ENCODE measurements at places on chromosomes 5 and 9.

GRCh38 chr5:170289121-170289520, 8.5 kb downstream of the LCP2 start:
- DNase-seq: no peak

DNA sequence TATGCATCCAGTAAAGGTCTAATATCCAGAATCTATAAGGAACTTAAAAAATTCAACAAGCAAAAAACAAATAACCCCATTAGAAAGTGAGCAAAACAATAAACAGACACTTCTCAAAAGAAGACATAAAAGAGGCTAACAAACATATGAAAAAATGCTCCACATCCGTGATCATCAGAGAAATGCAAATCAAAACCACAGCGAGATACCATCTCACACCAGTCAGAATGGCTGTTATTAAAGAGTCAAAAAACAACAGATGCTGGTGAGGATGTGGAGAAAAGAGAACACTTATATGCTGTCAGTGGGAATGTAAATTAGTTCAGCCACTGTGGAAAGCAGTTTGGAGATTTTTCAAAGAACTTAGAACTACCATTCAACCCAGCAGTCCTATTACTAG, 86.1 kb downstream of the WWC1 start:
- no peak for DNase-seq

- DNase-seq: no peak
Measured at GRCh38 chr5:181149806-181150733, 2.7 kb downstream of the OR2V2 start.

DNA sequence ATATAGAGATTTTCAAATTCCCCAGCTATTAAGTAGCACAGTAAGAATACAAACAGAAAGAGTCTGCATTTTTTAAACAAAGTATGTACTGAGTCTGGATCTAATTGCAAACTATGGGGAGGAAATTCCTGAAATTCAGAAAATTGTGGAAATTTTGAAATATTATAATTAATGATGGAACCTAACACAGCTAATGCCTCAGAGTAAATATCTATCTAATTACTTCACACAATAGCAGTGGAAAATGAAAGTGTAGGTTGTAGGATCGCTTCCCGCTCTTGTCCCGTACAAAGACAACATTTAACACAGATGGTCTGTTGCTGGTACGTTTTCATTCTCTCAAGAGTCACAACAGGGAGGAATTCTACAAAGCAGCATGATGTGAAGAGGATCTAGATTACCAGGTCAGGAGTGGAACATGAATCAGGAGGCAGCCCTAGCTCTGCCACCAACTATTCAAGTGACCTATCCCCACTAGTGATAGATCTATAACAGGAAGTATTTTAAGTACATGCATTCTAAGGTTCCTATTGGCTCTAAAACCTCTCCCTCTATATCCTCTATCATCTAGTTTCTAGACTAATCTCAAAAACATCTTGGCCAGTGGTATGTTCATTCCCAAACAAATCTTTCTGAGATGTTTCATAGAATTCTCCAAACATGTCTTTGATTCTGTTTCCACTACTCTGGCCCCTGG, 58.9 kb upstream of the GRAMD2B start:
- DNase-seq: no peak

DNA sequence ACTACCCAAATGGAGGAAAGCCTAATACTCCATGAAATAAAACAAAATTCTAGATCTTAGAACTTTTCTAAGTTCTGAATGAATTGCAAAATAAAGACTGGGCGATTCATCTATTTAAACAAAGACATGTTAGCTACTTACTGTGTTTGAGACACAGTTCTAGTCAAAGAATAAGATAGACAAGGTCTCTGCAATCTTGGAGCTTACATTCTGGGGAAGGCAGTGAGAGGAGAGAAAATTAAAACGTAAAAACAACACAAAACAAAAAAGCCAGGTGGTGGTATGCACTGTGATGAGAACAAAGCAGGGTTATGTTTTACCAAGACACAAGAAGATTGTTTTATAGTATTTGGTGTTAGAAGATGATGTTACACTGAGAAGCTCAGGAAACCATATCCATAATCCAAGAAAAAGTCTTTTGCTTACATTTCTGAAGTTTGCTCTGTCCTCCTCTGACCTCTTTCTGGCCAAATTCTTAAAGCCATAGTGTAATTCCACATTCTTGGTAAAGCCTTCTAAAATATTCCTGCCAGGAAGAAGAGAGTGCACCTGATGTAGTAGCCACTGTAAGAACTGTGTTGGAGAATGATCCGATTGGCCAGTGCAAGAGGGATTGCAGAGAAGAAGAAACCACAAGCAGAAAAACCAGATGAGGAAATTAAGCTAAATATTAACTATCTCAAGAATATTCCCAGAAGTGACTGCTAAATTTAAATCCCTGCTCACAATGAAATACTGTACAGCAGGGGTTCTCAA, 218.4 kb downstream of the PCSK1 start:
- no peak for DNase-seq

DNA sequence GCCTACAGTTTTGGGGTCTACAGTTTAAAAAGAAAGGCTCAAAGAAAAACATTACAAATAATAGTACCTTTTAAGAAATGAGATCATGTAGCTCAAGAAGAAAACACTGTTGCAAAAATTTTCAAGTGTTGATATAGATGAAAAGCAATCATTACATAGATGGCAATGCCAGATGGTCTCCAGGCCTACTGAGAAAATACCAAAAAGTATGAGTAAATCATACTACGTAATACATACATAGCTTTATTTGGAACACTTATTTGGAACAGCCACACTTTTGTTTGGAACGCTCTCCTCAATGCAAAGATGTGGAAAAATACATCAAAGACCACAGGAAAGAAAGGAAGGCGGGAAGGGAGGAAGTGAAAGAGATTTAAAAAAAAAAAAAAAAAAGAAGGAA, 44.1 kb downstream of the MARCHF11 start:
- DNase-seq: no peak

DNA sequence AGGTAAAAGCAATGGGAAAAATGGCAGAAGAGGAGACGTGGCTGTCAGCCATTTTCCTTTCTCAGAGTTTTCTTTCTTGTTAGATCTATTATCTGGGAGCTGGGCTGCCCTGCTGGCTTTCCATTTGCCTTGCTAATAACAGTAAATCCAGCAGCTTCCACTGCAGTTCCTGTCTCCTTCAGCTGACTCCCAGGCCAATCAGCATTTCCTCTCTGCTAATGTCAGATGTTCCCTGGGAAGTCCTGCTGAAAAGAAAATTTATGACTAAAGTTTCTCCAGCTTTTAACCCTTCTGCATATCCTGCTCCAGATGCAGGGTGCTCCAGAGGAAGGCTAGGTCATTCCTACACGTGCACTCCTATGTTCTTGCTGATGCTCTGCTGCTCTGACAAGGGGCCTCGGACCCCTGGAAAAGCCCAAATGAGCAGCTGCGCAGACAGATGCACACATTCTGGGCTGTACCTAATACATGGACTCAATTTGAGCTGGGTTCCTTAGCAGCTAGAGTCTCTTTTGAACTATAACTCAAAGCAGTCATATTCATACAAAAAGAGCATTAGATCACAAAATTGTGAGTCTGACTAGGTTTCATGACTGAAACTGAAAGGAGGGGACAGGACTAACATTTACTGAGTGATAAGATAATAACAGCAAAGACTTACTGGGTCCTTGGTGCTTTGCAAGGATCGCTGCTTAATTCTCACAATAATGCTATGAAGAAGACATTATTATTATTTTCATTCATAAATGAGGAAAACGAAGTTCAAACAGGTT, 182.2 kb downstream of the MAPKAP1 start:
- no peak for DNase-seq

GRCh38 chr5:140690376-140690932, 716 bp downstream of the HARS1 start:
- no peak for DNase-seq

DNA sequence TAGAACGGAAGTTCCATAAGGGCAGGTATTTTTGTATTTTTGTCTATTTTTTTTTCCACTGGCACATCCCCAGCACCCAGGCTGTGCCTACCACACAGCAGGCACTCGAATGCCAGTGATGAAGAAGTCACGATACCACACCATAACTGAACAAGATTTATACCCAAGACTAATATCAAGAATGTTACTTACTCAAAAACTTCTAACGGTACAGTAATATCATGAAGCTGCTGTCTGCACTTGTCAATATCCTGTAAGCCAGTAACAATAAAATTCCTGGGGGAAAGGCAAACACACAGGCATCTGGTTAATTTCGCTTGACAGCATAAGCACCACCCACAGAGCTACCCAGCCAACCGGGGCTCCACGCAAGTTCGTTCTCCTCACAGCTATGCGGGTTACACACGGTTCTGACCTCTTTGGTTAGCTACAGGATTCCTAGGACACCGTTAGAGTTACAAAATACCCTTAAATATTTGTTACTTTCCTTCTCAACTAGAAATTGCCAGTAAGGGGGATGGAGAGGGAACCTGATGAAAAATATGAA, 1.3 kb downstream of the MED10 start:
- no peak for DNase-seq

DNA sequence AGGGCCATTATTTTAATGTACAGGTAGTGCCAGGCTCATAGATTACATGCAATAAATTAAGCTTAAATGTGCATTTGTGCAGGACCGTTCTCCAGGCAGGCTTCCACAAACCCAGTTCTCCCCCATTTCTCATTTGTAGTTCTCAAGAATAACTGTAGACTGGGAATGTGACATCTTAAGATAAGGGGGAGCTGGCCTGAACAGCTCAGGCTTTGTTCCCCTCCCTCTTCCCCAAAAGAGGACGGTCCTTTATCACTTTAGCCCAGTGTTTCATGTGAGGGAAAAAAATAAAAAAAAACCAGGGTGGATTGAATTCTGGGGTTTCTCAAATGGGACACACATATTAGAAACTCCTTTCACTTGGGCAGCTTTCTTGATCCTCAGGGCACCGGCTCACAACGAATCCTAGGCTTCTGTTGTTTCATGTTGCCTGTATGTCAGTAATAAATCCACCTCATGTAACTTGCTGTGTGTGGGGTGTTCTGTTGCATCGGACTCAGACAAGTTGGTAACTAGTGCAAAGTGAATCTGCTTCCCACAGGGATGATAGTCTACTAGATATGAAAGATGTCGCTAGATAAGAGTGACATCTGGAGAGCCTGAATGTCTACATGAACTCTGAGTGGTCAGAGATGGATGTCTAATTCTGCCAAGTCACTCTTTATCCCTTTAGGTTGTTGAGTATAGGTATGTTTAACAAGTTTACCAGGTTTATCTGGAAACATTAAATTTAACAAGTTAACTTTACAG, 2030.6 kb upstream of the NUDT12 start:
- no peak for DNase-seq

GRCh38 chr5:168020542-168021294, 270.7 kb upstream of the WWC1 start:
- no peak for DNase-seq

DNA sequence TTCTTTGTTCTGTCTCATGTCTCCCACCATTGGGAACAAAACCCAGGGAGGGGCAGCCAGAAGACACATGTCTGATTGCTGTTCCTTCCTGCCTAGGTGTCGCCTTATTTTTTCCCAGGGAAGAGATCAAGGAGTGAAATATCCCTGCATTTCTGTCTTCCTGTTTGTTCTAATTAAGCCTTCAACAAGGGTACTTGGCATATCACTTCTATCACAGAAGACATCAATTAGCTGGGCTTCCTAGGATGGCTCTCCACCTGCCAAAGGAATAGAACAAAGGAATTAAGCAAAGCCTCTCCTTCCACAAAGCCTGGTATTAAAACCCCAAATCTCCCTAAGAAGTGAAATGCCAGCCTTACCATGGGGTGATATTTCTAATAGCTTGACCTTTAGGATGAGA, 299.5 kb upstream of the CD180 start:
- no peak for DNase-seq

DNA sequence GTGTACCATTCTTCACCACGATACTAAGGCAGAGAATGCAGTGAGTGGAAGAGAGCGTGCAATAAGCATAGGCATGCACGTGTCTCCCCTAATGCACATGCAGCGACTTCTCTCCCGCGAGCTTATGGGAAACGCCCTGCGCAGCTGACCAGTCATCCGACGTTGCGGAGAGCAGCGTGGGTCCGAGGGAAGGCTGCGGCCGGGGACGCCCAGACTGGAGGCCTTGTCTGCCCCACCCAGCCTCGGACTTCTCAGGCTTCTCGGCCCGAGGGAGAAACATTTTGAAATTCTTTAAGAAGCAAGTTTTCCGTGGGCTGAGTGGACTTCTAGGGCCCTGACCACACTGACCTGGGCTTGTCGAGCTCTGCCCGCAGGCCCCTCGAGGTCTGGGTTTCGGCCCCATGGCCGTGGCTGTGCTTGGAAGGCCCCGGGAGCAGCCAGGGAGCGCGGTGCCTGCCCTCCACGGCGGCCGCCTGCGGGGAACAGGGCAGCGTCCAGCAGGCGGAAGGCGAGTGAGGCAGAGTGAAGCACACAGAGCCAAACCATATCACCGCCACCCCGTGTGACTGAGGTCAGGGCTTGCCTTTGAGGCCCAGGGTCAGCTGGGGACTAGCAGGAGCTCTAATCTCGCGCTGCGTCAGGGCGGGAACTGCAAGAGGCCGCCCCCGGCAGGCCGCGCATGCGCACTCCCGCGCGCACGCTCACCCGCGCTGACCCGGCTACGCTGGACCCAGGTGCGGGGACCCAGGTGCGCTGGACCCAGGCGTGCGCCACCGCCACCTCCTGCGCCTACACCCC, 60.0 kb upstream of the IRX1 start:
- no peak for DNase-seq

- DNase-seq: peak; percentile 29
Measured at GRCh38 chr5:80672140-80672736, 17.5 kb upstream of the DHFR start.

GRCh38 chr9:122099271-122099869, 6.3 kb upstream of the TTLL11 start:
- DNase-seq: peak; percentile 35

DNA sequence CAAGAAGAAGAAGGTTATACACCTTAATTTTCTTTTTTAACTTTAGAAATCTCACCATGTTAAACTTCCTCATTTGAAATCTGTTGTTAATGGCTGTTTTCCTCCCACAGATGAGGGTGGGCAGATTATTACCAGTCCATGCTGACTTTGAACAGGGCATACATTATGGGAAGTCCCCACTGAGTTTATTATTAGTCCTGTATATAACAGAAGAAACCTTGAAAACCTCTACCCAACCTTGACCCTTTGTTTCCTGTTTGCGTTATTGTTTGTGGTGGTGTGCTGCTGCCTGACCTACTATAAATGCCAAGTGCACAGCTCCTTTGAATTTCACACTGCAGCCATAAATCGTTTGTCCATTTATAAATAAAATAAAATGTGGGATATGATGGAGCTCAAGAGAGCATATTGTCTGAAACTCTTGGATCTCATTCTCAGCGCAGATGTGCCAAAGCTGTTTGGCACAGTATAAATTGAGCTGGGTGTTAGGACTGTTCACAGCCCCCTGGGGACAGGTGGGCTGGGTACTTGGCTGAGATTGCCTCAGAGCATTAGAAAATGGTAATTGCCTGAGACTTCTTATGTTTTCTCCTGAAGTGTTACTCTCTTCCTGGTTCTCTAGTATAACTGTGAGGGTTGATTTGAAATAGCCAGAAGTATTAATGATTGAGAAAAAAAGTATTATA, 139.6 kb downstream of the SPATA31D1 start:
- DNase-seq: no peak

GRCh38 chr5:170186156-170186555, 46.6 kb upstream of the C5orf58 start:
- DNase-seq: no peak

GRCh38 chr9:123438821-123439220, 82.8 kb downstream of the CRB2 start:
- DNase-seq: no peak

All from GDM1 (cell line).